MCF 10A (cell line): ENCODE measurements at places on chromosomes 11 and 22.

DNA sequence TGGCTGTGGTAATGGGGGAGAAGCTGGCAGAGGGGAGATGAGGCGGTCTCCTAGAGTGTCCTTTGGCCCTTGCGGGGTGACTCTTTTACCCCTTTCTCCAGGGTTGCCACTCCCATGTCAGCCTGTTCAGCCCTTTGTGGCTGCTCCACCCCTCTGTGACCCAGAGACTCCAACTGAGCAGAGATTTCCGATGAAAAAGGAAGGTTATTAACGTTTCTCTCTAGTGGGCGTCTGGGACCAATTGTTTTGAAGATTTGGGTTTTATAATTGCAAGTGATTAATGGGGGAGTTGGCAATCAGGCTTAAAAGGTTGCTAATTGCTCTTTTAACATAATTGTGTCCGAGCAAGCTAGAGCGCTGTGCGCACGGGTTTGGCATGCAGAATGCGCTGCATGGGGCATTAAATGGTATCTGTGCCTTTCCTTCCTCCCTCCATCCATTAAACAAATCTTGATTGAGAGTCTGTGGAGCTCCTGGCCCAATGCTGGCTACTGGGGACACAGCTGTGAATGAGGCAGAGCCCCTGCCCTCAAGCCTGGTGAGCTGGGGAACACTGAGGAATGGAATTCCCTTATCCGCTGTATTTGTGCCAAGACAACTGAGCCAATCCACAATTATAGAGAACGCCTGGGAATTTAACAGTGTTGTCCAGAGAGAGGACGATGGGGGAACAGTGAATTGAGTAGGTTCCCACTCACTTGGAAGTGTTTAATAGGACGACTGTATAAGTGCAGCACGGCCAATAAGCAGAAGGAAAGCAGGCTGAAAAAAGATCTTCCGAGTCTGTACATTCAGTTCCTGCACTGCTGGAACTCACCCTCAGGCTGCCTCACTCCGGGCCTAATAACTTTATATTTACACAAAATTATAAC is 295.9 kb downstream of the MIAT start:
- no peak for DNase-seq

DNA sequence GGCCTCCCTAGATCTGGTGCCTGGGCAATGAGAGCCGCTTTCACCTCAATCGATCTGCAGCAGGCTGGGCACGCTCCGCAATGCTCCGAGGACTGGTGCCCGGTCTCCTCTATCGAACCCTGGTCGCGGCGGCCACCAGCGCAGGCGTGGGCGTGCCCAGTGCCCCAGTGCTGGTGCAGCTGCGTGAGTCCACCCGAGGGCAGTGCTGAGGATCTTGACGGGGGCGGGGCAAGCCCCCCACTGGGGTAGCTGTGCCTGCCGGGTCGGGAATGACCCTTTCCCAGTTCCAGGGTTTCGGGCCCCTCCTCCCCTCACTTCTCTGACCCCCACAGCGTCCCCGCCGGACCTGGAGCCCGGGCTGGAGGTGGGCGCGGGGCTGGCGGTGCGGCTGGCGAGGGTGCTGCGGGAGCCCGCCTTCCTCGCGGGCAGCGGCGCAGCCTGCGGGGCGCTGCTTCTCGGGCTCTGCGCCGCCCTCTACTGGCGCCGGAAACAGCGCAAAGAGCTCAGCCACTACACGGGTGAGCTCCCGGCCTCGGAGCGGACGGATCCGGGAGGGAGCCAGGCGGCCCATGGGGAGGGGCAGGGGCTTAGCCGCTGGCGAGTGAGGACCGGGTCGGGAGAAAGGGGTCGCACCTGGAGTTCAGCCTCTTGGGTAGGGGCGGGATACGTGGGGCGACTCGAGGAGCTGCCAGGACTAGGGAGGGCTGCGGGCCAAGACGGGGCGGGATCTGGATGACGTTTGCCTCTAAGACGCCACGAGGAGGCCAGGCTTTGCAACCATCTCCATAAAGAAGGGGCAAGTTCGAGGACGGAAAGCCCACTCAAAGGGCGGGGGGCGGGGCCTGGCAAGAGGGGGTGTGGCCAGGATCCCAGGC is 10.9 kb downstream of the ROBO3 start:
- DNase-seq: peak; percentile 95

GRCh38 chr11:100799445-100799844 is 112.4 kb downstream of the ARHGAP42 start:
- DNase-seq: no peak

DNA sequence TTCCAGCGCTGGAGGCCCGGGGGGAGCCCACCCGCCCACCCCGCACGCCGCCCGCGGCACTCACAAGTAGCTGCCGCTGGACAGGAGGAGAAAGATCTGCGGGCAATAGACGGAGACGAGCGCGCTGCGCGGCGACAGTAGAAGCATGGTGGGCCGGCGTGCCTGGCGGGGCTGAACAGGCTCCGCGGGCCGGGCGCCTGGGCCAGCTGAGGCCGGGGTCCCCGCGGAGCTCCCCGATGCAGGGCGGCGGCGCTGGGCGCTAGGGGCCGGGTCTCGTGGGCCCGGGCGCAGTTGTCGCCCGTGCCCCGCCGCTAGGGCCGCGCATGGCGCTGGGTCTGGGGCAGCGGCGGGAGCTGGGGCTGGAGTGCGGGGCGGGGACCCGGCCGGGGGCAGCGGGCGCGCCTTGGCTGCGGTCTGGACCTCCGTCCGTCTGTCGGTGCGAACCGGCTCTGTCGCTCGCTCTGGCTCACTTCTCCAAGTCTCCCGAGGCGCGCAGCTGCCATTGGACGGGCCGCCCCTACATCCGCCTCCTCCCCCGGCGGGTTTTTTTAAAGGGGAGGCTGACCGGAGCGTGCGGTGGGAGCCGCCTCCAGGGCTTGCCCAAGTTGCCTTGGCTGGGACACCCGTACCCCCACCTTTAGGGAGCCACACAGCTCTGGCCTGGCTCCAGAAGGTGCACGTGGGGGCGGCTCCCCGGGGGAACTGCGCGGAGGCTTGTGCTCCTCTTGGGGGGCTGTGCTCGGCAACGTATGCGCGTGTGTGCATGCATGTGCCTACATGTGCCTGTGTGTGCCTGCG is 4.7 kb downstream of the WNT7B start:
- DNase-seq: no peak

GRCh38 chr22:44338906-44339305 is 26.2 kb upstream of the SHISAL1 start:
- DNase-seq: no peak
